Immature natural killer cell (primary cell): ENCODE measurements at places on chromosomes 12 and 14.

GRCh38 chr12:109708939-109709338, 4.7 kb upstream of the FAM222A start:
- no peak for DNase-seq

- no peak for DNase-seq
Measured at GRCh38 chr12:64681200-64682052, 71.1 kb downstream of the RASSF3 start.

- no peak for DNase-seq
Measured at GRCh38 chr14:101835566-101835965, 74.1 kb downstream of the PPP2R5C start.

- no peak for DNase-seq
Measured at GRCh38 chr12:41612892-41613557, 424.9 kb downstream of the PDZRN4 start.

DNA sequence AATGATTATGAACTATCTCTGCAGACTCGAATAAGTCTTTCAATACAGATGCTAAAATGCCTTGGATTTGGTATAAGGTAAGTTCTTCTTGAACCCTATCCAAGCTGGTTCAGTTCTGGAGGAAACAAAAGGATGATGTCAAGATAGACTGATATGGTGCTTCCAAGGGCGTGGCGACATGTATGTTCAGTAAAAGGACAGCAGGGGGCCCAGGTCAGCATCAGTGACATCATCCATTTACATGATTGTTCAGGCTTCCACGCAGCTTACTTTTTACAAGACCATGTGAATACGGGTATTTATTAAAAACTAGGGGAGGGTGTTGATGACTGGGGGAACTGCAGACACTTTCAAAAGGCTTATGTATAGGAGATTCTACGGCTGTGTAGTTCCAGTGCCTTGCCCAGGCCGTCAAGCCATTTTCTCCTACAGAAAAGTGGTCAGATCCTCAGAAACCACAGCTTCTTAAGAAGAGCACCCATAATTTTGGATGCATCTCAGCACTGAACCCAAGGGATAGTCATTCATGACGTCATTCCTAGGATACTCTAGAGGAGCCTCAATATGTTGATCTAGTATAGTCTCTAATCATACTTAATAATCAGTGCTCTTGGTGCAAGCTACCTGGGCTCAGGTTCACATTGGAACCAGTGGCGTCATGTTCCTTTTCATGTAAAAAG, 527.7 kb downstream of the FUT8 start:
- DNase-seq, result no peak

DNA sequence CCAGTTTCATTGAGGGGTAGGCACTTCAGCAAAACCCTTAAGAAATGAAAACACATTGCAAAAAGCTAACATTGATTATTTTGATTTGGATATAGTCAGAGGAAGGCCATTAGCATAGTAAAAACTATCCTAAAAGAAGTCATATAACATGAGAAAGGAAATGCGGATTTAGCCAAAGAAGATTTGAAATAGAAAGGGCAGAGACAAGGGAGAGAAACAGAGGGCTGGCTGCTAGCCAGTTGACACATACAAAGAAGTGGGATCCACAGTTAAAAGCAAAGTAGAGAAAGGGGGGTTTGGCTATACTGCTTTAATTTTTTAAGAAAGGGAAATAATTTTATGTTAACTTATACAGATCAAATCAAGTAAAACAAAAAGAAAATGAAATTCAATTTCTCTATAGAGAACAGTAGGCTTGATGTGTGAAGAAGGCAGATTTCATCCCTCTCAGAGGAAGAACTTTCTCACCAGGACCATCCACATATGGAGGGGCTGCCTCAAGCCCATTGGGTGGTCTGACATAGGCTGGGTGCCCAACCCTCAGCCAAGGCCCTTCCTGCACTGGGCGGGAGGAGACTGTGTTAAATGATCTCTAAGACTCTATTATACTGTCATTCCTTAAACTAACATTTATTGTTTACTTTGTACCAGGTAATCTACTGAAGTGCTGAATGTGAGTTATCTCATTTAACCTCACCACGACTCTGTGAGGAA, 420.3 kb downstream of the CCDC91 start:
- DNase-seq, result no peak

DNA sequence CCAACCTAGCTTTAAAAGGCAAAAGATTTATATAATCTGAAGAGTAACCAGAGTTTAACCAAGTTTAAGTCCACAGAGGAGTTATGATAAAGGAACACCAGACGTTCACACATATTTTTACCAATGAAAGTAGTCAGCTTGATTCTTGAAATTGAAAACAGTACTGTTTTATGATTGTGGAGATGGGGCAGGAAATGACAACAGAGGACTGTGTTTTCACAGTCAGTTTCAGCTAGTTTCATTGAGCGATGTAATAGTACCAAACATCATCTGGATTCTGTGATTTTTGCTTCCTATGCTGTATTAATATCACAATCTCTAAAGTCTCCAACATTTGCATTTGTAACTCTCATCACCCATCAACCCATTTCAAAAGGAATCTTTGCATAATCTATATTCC, 34.2 kb upstream of the SLC6A15 start:
- DNase-seq, result no peak

DNA sequence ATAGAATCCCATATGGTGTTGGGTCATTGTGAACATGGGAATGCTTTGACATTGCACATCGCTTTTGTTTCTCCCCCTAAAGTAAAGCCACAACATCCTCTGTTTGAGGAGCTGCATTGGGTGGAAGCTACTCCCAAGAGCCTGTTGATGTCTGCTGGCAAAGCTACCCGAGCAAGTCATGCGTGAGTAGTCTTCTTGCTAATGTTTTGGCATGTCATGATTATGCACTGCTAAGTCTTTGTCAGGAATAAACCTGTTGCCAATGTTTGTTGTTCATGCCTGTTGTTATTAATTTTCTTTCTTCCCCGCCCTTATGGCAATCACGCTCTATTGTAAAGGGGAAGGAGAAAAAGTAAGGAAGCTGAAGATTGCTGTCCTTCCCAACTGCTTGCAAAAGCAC, 97.3 kb downstream of the EXOC5 start:
- no peak for DNase-seq

- no peak for DNase-seq
Measured at GRCh38 chr12:115223322-115223721, 539.3 kb upstream of the TBX3 start.
